ENCODE measurements at places on chromosomes 13 and 19.

DNA sequence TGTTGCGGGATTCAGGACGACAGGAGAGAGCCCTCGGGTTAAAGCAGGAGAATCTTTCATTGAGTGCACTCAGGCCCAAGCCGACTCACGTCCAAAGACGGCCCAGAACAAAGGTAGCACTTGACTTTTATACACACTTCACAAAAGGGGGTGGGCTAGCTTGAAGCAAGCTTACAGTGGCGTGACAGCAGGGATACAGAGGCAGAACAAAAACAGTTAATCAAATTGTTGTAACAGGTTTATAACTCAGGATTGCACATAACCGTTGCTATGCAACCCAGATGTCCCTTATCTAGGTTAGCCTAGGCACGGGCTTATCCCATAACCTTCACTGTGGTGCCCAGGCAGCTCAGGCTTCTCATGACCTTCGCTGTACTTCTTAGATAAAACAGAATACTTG is 2.0 kb downstream of the MED25 start:
- no peak for DNase-seq

GRCh38 chr19:51025401-51025800 is 1.0 kb downstream of the KLK11 start:
- DNase-seq: no peak

GRCh38 chr13:24013189-24013588 is 115.9 kb upstream of the C1QTNF9B start:
- no peak for DNase-seq

GRCh38 chr19:45990113-45990728 is 5.0 kb upstream of the CCDC61 start:
- no peak for DNase-seq

- no peak for DNase-seq
Observed at GRCh38 chr19:821825-822503, at the start of gene PLPPR3. PLPPR3 (minus strand) TSS chr19:821955; CDS start chr19:821559, 396 bp downstream.

DNA sequence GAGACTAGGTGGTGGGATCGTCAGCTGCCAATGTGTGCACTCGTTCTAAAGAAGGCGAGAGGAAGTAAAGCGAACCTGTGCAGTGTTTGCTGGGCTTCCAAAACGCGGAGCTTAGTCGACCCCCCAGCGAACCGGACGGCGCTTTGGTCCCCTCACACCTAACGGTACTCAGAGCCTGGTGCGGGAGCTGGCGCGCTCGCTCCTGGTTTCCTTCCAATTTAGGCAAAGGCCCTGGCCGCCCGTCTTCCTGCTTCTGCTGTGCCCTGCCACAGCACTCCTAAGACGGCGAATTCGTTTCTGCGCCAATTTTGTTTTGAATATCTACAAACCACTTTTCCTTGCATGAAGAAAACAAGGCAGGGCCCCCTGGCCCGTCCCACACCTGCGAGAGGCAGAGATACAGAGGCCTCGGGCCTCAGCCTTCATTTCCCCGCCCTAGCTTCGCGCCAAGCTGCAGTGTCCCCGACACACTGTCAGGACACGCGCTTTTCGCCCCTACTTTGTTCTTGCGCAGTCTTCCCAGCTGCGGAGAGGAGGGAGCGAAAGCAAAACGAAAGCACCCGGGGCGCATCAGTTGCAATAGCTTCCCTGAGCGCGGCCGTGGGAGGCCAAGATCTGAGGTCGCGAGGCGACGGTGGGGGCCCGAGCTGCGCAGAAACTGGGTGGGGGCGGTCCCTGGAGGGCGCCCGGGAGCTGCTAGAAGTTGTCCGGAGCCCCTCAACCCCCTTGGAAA is 111.9 kb downstream of the KCNRG start:
- peak; percentile 69 for DNase-seq

DNA sequence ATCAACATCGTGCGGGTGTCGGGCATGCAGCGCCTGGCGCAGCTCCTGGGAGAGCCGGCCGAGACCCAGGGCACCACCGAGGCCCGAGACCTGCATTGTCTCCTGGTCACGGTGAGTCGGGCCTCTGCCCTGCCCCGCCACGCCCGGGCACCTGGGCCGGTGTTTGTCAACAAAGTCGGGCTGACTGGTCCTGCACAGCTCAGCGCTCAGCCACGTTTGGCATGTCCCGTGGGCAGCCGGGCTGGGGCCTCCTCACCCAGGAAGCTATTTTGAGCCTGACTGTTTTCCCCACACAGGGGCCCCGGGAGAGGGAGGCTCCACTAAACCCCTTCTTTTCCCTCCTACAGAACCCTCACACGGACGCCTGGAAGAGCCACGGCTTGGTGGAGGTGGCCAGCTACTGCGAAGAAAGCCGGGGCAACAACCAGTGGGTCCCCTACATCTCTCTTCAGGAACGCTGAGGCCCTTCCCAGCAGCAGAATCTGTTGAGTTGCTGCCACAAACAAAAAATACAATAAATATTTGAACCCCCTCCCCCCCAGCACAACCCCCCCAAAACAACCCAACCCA is 1.3 kb downstream of the GADD45B start:
- DNase-seq: no peak

- DNase-seq: no peak
Observed at GRCh38 chr19:1360818-1361461, 22.8 kb upstream of the NDUFS7 start.

- DNase-seq: no peak
Observed at GRCh38 chr13:31433207-31433606, 233.4 kb downstream of the B3GLCT start.

DNA sequence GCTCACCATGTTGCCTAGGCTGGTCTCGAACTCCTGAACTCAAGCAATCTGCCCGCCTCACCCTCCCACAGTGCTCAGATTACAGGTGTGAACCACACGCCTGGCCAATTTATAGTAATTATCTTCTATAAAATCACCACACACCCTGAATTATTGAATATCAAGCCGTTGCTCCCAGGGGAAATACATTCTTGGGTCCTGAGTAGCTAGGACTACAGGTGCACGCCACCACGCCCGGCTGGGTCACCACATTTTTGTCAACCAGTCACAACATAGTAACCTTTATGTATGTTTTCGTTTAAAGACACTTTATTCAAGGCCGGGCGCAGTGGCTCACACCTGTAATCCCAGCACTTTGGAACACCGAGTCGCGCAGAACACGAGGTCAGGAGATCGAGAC is 8.3 kb downstream of the CBLC start:
- DNase-seq: no peak

GRCh38 chr13:33798023-33798422 is 19.9 kb upstream of the RFC3 start:
- DNase-seq: no peak

GRCh38 chr13:40974460-40975407 is 44.4 kb downstream of the ELF1 start:
- DNase-seq: peak; percentile 74

DNA sequence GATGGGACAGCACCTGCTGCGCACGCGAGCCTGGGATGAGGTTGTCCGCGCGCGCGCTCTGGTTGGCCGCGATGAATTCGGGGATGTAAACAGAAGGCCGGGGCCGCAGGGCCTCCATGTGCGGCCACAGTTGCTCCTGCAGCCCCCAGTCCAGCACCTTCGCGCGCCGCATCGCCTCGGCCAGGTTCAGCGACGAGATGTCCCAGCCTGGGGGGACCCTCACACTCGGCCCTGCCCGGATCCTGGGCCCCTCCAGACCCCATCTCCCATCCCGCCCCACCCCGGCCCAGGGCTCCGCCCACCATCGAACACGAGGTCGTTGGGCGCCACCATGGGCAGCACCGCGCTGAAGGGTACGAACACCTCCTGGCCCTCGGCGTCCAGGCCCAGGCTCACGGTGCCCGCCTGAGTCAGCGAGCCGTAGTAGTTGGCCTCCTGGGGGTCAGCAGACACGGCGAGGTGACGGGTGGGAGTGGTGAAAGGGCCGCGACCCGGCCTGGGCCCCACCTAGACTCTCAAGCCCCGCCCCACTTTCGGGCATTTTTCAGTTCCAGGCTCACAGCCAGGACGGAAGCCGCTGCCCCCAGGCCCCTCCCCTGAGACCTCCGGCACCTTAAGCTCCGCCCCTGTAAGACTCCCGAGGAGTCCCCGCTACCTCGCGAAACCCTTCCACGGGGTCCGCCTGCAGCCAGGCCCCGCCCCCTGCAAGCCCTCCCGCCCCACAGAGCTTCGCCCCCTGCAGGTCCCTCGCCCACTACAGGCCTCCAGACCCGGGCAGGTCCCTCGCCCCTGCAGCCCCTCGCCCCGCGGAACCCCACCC is 1.1 kb downstream of the ISYNA1 start:
- DNase-seq: peak; percentile 88

DNA sequence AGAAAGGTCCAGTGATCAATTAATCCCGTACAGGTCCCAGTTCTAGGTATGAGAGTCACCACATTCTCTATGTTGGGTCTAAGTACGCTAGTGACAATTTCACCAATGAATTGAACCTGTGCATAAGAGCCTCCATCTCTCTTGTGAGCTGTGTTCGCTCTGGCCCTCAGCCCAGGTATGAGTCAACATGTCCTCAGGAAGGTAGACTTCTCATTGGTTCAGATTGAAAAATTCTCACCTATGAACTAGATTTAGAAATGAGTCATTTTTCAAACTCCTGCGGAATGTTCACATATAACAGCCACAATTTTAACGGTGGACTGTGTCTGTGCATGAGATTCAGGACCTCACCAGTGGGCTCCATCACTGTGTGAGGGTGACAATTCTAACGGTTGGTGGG is 12.7 kb upstream of the ZNF43 start:
- DNase-seq: no peak

- no peak for DNase-seq
Observed at GRCh38 chr13:113786262-113786841, 27.3 kb downstream of the TMEM255B start.

DNA sequence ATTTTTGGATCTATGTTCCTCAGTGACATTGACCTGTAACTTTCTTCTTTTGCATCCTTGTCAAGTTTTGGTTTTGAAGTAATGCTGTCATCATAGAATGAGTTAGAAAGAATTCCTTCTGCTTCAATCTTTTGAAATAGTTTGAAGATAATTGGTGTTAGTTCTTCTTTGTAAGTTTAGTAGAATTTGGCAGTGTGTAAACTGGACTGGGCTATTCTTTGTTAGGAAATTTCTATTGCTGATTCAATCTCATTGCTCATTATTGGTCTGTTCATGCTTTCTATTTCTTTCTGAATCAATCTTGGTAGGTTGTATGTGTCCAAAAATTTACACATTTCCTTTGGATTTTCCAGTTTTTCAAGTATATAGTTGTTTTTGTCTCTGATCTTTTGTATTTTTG is 101.7 kb upstream of the SPRY2 start:
- no peak for DNase-seq

GRCh38 chr19:876780-877314 is 16.1 kb downstream of the MED16 start:
- no peak for DNase-seq

GRCh38 chr19:55699221-55699620 is 24.2 kb downstream of the EPN1 start:
- DNase-seq: no peak

DNA sequence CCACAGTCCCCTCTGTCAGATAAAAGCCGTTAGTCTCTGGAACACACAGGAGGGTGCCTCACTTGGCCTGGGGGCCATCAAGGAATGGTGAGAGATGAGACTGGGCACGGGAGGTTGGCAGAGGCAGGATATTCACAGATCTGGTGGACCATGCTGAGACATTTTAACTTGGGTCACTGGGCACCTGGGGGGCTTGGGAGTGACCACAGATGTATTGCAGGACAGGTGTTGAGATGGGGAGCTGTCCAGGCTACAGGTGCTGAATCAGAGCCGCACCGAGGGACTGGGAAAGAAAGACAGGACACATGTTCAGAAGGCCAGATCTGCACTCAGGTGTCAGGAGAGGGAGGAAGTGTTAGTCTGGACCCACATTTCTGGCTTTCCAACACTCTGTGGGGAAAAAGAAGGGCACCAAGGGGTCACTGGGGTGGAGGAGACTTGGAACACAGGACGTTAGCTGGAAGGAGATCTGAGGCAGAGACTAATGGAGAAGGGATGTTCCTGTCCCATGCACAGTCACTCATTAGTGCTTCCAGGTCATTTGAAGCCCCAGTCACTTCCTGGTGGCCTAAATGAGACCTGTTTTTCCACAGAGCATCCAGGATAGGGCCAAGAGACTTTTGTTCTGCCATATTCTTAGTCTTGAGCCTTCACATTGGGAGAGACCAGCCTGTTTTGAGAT is 56.1 kb downstream of the CHST8 start:
- no peak for DNase-seq

GRCh38 chr13:51327961-51328360 is 11.5 kb upstream of the SERPINE3 start:
- no peak for DNase-seq

All from CD4-positive, alpha-beta T cell treated with Interleukin-21 for 1 hour (primary cell).